Fibroblast of skin of left quadriceps (primary cell): ENCODE measurements at places on chromosomes 12 and 14.

DNA sequence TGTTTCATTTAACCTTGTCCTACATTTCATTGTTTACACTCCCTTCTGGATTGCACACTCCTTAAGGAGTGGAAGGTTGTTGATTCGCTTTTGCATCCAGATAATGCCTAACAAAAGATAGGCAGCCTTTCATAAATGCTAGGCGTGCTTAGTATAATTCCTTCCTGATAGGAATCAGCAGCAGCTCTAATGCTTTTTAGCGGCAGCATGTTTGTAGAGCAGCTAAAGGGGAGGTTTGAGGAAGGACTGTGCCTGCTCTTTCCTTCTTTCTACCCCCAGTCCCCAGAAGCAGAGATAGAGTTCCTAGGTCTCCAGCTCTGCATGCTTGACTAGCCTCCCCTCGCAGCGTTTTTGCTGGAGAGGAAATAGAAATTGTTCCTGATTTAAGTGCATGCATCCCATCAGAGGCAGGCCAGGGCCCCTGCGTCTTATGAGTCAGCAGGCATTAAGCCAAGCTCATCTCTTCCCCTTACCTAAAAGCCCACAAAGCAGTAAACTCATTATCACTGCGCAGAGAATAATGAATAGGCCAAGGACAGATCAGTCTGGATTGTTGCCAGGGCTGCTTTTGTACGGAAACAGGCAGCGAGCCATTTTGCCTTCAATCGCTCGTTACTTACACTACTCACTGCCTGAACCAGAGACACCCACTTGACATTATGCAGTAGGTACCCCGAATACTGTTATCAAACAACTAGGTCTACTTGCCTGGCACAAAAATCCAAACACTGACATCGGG is 14.0 kb upstream of the TBPL2 start:
- peak; percentile 92 for DNase-seq

DNA sequence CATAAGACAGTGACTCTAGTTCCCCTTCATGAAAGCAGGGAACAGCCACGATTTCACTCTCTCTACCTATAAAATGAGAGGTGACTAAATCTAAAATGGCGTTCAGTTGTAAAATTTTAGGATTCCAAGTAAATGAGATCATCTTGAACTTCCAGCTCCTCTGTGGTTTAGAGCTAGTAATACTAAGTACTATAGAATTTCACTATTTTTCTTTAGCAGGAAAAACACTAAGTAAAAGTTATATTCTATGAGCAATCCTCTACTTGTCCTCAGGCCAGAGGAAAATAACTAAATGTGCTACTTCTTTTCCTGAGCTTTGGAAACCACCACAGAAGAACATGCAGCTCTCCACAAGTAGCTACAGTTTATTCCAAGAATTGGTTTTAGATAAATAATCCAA is 55.6 kb downstream of the NIN start:
- peak; percentile 88 for DNase-seq

GRCh38 chr12:68871921-68872320 is 61.0 kb downstream of the CPM start:
- no peak for DNase-seq

GRCh38 chr12:57621497-57622292 is 10.5 kb downstream of the ARHGEF25 start:
- no peak for DNase-seq

- DNase-seq: no peak
Observed at GRCh38 chr12:3888659-3889058, 15.5 kb upstream of the PARP11 start.

DNA sequence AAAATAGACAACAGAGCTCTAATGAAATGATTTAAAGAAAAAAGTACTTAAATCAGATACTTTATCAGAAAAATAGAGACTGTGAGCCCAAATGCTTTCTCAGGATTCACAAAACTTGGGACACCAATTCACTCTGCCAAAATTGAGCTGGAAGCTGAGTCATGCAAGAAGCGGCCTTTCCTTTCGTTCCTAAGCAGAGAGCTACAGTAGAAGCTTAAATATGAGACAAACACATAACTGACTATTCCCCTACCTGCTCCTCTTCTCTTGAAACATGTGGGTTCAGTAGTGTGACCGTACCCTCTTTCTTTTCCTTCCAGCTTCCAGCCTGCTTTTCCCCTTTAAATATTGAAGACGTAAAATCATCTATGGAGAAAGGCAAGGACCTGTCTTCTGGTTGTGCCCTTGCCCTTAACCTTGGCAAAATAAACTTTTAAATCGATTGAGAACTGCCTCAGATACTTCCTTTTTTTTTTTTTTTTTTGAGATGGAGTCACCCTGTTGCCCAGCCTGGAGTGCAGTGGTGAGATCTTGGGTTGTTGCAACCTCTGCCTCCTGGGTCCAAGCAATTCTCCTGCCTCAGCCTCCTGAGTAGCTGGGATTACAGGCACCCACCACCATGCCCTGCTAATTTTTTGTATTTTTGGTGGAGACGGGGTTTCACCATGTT is 4.4 kb upstream of the SDS start:
- no peak for DNase-seq

GRCh38 chr12:6784296-6784695 is 5.0 kb upstream of the CD4 start:
- DNase-seq: no peak

- DNase-seq: no peak
Observed at GRCh38 chr14:72925171-72925759, 999 bp upstream of the DCAF4 start.

GRCh38 chr14:59028476-59029202 is 159.8 kb upstream of the DAAM1 start:
- DNase-seq: peak; percentile 89

- peak; percentile 71 for DNase-seq
Observed at GRCh38 chr14:86915406-86915805, 1077.6 kb downstream of the GALC start.

- DNase-seq: no peak
Observed at GRCh38 chr14:66563731-66564130, 55.8 kb downstream of the GPHN start.

DNA sequence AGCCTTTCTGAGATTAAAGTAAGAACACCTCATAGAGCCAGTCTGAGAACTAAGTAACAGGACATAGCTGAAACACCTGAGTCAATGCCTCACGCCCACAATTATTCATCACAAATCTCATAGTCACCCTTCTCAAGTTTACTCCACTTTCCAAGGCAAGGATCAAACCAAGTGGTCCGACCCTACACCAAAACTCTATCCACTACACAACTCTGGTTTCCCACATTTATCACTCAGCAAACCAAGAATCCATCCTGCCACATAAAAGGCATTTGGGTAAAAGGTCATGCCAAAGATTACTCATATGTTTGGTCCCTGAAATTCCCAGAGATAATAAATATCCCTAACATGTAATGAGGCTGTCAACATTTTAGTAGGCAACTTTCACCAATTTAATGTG is 144.1 kb downstream of the RPAP3 start:
- DNase-seq: no peak

- no peak for DNase-seq
Observed at GRCh38 chr14:95104911-95105310, 52.4 kb downstream of the DICER1 start.

- DNase-seq: peak; percentile 21
Observed at GRCh38 chr12:113048716-113049127, 7.8 kb upstream of the DTX1 start.

DNA sequence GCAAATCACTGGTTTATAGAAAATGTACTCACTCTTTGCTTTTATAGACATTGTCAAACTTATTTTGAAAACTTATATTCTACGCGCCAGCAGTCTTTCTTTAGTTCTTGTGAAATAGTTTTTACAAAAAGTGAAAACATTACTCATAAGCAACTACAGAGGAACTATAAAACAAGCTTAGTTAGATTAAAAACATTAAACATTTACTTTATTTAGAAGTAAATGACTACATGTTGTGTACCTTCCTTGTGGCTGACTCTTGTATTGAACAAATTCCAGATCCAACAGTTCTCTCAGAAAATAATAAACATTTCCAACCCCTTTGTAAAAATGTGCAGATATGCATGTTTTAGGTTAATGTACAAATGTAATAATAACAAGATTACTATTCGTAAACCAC is 198.5 kb downstream of the SOX5 start:
- DNase-seq: no peak

DNA sequence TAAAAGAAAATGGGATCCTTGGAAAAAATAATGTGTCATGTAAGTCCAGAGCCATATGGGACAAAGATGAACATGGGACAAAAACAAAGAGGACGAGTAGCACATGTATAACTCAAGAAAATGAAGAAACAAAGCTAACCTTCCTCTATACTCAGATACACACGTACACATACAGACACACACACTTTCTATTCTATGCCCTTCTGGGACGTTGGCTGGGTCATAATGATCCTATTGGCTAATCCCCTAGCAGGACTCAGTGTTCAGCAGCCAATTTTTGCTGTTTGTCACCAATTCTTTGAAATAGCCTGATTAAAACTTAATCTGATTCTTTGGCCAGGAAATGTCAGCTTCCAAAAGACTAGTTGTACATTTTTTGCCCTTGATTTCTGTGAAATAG is 189.4 kb upstream of the FOXG1 start:
- no peak for DNase-seq

- DNase-seq: no peak
Observed at GRCh38 chr12:111775205-111776193, 8.8 kb downstream of the ALDH2 start.

- no peak for DNase-seq
Observed at GRCh38 chr14:68910540-68910939, 68.6 kb downstream of the ACTN1 start.

- no peak for DNase-seq
Observed at GRCh38 chr14:63512861-63513260, 30.3 kb downstream of the PPP2R5E start.

DNA sequence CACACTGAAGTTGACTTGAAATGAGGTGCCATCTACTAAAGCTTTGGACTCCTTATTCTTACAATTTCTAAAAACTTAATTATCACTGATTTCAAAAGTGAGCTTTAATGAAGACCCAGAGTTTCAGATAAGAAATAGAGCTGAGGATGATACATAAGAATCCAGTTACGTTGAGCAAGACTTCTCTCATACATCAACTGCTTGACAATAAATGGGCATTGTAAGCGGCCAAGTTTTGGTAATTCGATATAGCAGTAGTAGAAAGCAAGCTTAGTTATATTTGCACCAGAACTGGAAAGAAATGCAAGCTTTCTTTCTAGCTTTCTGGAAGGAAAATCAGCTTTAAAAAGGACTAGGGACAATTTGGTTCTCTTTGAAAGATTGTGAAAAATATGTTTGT is 1359.6 kb downstream of the FSCB start:
- DNase-seq: no peak

DNA sequence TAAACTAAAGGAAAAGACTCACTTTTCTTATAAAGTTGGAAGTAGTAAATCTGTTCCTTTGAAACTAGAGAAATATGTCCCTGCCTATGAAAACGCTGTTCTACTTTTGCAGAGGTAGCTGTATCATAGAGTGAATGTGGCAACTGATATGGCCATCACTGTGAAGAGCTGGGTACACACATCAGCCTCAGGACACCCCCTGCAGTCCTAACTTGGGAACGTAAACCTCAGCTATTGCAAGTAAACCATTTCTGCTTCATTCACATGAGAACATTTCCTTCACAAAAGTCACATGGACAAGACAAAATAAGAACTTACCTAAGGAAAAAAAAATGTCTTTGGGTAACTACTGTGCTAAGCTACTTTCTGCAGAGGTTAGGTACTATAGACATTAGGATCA is 233.3 kb upstream of the PPFIA2 start:
- DNase-seq: no peak

GRCh38 chr12:65590318-65590717 is 234.0 kb upstream of the HMGA2 start:
- DNase-seq: no peak

- no peak for DNase-seq
Observed at GRCh38 chr12:57133916-57134315, 5.6 kb downstream of the LRP1 start.

- DNase-seq: no peak
Observed at GRCh38 chr14:36511981-36512584, 7.9 kb downstream of the NKX2-1 start.

- no peak for DNase-seq
Observed at GRCh38 chr12:130016194-130016593, 112.4 kb upstream of the TMEM132D start.

GRCh38 chr14:74389980-74390379 is 36.0 kb downstream of the SYNDIG1L start:
- DNase-seq: no peak

DNA sequence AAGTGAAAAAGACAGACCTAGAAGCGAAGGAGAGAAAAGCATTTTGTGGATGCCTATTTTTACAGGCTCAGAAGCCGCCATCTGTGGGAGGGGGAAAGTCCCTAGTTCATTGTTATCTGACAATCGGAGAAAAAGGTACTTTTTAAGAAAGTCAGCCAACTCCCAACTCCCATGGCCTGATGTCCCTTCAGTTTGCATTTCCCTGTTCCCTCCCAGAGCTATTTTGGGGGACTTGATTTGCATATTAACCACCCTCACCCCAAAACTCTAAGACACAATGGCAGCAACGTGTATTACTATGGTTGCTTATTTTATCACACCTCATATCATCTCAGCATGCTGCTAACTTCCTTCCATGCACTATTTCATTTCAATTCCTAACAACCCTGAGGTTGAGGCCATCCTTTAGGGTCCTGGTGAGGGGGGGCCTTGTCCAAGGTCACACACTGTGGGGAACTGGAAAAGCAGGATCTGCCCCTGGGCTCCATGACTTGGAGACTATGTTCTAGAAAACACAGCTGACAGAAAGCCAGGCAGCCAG is 18.7 kb downstream of the HVCN1 start:
- DNase-seq: no peak

- no peak for DNase-seq
Observed at GRCh38 chr14:59140106-59140843, 48.2 kb upstream of the DAAM1 start.

- no peak for DNase-seq
Observed at GRCh38 chr14:53956427-53957201, at the start of gene BMP4. TSS of gene BMP4 (minus strand) at chr14:53956825. CDS start at chr14:53952222, 4,603 bp downstream.

DNA sequence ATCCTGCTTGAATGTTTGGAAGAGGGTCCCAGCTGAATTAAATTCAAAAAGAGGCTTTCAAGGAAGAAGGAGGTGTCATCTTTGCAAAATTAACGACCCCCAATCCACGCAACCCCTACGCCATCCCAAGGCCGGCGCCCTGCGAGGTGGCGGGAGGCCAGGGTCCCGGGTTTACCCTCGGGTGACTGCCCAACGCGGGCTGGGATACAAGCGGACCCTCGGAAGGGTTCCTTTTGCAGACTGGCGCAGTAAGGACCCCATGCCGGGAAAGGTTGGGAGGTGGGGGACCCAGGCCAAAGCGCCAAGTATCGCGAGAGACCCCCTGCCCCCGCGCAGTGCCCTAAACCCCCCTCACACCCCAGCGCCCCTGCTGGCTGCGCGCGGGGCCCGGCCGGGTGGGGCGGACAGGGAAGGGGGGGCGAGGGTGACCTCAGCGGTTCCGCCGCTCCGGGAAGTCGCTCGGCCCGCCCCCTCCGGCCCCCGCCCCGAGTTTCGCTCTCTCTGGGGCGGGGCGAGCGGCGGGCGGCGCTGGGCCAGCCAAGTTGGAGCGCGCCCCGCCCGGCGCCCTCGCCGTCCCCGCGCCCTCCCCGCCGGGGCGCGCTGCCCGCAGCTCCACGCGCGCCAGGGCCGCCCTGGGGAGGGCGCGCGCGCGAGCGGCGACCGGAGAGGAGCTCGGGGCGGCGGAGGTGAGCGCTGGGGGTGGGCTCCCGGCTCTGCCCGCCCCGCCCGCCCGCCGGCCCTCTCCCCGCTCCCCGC is 708 bp upstream of the ZBTB42 start:
- peak; percentile 66 for DNase-seq

- DNase-seq: no peak
Observed at GRCh38 chr14:103495854-103496253, 26.8 kb downstream of the CKB start.

- DNase-seq: no peak
Observed at GRCh38 chr12:98465950-98466602, 49.3 kb upstream of the TMPO start.
